ENCODE measurements at places on chromosomes 12 and 14.

DNA sequence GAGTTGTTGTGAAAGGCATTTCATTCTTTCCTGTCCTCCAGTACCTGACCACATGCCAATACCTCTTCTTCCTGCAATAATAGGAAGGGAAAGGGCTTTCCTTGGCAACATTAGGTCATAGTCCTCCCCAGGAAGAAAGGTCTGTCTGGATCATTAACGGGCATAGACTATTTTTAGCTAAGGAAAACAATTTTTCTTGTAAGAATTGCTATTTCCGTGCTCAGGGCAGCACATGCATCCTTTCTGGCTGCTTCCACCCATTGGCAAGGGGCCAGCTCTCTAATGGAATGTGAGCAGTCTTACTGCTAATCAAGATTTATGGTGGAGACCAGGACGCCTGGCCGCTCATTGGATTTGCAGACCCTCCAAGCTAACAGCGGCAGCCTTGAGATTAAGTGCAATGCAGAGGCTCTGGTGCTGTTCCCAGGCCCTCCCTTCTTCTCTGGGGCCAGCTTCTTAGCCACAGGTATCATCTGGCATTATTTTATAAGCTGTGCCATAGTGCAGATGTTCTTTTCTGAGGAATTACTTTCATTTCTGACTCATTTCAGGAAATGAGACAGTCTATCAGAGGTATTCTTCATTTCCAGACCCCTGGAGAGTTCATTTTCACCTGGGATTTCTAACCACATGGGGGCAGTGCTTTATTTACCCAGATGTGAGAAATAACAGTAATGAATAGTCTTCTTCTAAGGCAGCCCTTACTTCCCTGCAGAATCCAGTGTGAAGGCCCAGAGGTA, 52.9 kb downstream of the ANO6 start:
- peak; percentile 98 for DNase-seq

DNA sequence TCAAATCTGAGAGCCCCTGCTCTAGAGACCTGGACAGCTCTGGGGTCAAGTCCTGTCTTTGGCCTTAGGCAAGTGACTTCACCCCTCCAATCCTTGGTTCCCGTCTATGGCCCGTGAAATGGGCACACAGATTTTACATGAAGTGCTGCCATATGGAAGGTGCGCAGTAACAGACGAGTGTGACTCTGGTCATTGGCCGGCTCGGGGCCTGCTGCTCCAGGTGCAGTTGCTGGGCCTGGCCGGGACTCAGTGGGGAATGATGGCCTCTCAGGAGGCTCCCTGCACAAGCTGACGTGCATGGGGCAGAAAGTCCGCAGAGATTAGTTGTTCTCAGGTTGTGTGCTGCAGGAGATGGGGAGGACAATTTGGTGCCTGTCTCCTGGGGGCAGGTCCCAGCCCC, 14.0 kb upstream of the TESC start:
- no peak for DNase-seq

DNA sequence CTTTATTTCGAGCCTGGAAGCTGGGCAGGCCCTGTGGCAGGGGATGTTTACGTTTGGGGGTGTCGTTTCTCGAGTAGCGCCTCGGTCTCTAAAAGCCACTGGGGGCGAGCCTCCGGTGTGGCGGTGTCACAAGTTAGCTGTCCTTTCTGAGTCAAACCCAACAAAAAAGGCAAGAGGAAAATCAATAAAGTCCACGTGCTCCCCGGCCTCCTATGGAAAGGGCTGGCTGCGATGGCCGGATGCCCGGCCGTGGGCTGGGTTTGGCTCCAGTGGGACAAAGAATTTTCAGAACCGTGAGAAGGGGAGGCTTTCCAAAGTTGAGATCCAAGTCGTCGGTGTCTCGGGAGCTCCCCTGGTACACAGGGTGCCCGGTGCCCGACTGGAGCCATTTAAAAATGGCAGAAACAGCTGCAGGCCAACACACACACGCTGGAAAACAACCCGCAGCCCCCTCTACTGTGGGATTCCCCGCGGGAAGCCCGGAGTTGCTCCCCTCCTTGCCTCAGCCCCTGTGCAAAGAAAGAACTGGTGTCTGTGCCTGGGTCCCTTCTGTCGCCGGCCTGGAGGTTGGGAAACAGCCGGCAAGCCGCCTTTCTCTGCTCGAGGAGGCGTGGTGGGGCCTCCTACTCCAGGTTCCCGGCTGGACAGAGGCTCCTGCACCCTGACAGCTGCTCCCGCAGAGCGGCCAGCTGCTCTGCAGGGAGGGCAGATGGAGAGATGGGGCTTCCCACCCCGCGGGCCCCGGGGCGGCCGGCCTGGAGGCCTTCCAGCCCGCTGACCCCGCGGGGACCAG, 1.9 kb downstream of the BCL7A start:
- DNase-seq: peak; percentile 0

DNA sequence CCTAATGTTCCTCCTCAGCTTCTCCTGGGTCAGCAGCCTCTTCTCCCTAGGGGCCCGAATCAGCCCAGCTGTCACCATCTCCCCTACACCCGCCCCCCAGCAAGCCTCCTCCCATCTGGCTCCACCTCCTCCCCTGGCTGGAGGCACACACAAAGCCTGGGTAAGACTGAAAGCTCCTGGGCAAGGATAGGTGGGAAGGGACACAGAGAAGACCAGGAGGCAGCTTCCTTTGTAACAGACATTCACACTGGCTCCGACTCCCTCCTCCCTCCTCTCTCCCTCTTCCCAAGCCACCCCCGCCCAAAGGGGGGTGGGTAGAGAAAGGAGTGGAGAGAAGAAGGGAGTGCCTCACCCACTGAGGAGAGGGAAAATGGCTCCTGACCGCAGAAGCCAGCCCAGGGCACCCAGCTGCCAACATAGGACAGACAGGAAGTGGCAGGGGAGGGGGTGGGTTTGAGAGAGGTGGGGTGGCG, 4.0 kb downstream of the CHD4 start:
- no peak for DNase-seq

GRCh38 chr12:57536597-57536942, 10.4 kb downstream of the DCTN2 start:
- DNase-seq: no peak

DNA sequence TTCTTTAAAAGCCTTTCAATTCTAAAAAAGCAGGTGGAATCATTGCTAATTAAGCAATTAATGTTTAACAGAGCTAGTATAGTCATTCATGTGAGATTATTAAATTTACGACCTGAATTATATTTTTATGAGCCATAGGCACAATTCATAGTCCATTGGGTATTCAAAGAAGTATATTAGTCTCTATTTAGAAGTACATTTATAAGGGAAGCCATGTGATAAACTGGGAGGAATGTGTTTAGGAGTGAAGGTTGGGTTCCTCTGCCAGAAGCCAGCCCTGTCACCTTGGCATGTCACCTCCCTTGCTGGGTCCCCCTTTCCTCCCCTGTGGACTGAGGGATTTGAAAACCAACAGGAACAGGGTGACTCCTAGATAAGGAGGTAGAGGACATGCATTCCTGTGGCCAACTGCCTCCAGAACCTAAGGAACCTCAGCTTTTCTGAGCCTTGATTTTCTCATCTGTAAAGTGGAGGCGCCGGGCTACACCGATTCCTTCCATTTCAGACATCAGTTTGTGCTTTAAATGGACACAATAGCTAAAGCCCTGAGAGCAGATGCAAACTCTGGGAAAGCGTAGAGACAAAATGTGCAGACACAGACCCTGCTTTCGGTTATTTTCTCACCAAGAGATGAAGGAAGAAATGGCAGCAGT, 5.4 kb upstream of the KRT2 start:
- no peak for DNase-seq

- no peak for DNase-seq
These were observed 43.5 kb upstream of the NOS1 start for GRCh38 chr12:117404940-117405339.

Measured in glomerular endothelial cell (primary cell).